ENCODE measurements at places on chromosomes 3 and 15.
A peak's percentile ranks its signal among the peaks of the same experiment; 100 is the strongest.

- DNase-seq = no peak
Measured at GRCh38 chr3:16257309-16257708, 7.4 kb downstream of the DPH3 start.

DNA sequence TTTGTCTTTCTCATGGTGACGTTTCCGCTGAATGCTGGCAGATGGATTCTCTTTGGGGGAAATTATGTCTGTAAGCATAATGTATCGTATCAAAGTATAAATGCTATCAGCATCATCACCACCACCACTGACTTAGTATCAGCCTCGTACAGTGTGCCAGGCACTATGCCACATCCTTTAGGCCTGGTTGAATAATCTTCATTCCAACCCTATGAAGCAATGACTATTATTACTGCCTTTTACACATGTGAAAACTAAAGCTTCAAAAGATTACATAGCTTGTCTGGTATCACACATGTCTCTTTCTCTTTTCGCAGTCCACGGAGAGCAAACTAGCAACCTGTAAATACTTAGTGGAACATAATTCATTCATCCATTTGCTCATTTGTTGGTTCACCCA is 166.7 kb upstream of the PRICKLE2 start:
- no peak for DNase-seq

GRCh38 chr15:70048198-70048565 is 49.5 kb downstream of the TLE3 start:
- no peak for DNase-seq

GRCh38 chr3:159069091-159069490 is 267.2 kb downstream of the MFSD1 start:
- no peak for DNase-seq

- peak; percentile 77 for DNase-seq
Measured at GRCh38 chr3:53140847-53141845, 10.9 kb upstream of the RFT1 start.

DNA sequence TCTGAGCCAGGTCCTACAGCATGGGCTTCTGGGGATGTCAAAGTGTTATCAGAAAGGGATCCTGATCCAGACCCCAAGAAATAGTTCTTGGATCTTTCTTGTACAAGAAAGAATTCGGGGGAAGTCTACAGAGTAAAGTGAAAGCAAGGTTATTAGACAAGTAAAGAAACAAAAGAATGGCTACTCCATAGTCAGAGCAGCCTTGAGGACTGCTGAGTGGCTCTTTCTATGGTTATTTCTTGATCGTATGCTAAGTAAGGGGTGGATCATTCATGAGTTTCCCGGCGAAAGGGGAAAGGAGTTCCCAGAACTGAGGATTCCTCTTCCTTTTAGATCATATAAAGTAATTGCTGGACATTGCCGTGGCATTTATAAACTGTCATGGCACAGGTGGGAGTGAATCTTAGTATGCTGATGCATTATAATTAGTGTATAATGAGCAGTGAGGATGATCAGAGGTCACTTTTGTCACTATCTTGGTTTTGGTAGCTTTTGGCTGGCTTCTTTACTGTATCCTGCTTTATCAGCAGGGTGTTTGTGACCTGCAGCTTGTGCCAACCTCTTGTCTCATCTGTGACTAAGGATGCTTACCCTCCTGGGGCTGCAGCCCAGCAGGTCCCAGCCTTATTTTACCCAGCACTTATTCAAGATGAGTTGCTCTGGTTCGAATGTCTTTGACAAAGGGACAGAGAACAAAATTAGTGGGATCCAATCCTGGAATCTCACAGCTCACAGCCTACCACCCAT is 41.0 kb downstream of the CRYGS start:
- no peak for DNase-seq
